RWPE2 (cell line): ENCODE measurements at places on chromosomes 2 and 18.
A peak's percentile ranks its signal among the peaks of the same experiment; 100 is the strongest.

- no peak for DNase-seq
Measured at GRCh38 chr18:36124841-36125240, 4.3 kb downstream of the SLC39A6 start.

- DNase-seq: no peak
Measured at GRCh38 chr2:69308338-69308737, 78.7 kb downstream of the GFPT1 start.

- DNase-seq: no peak
Measured at GRCh38 chr2:96241900-96242611, 23.7 kb downstream of the TMEM127 start.

GRCh38 chr2:240701736-240702639, 10.3 kb downstream of the AQP12A start:
- DNase-seq: peak; percentile 45

- no peak for DNase-seq
Measured at GRCh38 chr18:75377258-75377657, 50.2 kb downstream of the SMIM21 start.

- no peak for DNase-seq
Measured at GRCh38 chr2:104849618-104850141, 4.2 kb upstream of the POU3F3 start.

DNA sequence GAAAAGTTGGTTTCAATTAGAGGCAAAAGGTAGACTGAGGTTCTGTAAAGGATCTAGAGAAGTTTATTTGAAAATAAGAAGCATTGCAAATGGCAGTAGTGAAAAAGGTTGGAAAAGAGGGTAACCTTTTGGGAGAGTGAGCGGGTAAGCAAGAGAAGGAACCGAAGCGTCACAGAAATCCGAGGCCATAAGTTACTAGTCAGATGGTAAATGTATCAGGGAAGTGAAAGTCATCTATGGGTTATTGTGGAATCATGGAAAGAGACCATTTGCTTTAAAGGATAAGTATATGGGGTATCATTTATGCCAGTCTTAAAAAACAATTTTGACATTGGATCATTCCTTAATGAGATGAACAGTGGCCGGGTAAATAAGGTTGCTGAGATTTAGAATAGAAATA, 30.5 kb downstream of the EML4 start:
- no peak for DNase-seq

- no peak for DNase-seq
Measured at GRCh38 chr18:957829-958228, 53.2 kb downstream of the ADCYAP1 start.

- no peak for DNase-seq
Measured at GRCh38 chr18:11498821-11499220, 110.6 kb upstream of the SLC35G4 start.

- no peak for DNase-seq
Measured at GRCh38 chr2:45809205-45809604, 157.7 kb downstream of the PRKCE start.

GRCh38 chr2:98488252-98488651, 43.6 kb downstream of the INPP4A start:
- DNase-seq: no peak

DNA sequence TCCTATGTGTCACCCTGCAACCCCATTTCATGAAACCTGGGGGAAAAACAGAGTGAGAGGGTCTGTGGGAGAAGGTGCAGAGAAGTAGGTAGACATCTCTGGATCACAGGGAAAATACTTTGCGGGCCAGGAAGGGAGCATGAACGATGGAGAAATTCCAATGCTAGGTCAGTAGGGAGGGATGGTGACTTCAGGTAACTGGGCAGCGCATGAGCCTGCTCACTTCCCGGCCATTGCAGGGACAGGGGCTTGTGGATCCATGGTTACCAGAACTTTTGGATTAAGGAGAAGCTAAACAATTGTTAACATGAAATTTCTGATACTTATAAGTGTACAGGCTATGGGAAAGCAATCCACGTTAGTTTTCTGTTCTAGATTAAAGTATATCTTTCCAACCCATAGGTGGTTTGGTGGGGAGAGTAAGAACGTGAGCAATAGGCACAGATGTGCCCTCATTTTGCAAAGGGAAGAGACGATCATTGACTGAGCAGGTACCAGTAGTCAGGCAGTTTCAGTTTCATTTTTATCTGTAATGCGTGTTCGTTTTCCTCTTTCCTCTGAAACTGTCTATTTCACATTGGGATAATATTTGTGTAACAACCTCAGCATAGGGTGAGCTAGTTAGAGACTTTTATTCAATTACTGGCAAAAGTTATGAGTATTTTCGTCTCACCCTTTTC, 65.0 kb downstream of the NYAP2 start:
- DNase-seq: no peak

DNA sequence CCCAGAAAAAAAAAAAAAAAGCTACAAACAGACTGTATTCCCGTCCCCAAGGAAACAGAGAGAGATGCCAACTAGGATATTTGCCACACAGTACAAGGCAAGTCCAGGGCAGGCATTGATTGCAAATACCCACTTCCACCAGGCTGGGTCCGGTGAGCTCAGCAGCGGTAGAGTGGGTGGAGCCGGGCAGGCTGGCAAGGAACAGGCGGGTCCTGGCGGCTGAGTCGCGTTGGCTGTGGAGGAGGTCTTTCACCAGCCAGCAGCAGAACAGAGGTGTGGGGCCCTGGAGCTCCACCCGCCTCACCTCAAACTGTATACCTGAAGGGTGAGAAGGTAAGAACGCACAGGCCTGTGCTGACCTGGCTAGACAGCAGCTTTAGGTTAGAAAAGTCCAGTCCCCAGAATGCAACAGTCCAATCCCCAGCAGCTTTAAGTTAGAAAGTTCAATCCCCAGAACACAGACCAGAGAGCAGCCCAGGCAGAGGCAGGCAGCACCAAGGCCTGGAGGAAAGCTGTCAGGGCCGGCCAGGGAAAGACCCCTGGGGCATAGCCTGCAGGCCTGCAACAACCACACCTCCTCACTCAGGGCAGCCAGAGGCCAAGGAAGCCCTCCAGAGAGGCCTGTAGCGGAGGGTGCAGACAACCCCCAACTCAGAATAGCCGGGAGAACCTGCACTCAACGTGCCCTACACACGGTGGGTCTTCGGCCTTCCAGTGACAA, 21.9 kb upstream of the MTERF4 start:
- DNase-seq: no peak
